Thoracic aorta (tissue), 2 donors: ENCODE measurements at places on chromosomes 7 and 10.

GRCh38 chr10:120634659-120635058, 177.6 kb downstream of the PLPP4 start:
- no peak for DNase-seq

- DNase-seq = no peak
Observed at GRCh38 chr10:86377797-86378146, 11.2 kb upstream of the GRID1 start.

- no peak for DNase-seq
Observed at GRCh38 chr7:158020706-158021095, 566.9 kb downstream of the PTPRN2 start.

GRCh38 chr10:80530251-80530650, 7.5 kb upstream of the SH2D4B start:
- DNase-seq = no peak

DNA sequence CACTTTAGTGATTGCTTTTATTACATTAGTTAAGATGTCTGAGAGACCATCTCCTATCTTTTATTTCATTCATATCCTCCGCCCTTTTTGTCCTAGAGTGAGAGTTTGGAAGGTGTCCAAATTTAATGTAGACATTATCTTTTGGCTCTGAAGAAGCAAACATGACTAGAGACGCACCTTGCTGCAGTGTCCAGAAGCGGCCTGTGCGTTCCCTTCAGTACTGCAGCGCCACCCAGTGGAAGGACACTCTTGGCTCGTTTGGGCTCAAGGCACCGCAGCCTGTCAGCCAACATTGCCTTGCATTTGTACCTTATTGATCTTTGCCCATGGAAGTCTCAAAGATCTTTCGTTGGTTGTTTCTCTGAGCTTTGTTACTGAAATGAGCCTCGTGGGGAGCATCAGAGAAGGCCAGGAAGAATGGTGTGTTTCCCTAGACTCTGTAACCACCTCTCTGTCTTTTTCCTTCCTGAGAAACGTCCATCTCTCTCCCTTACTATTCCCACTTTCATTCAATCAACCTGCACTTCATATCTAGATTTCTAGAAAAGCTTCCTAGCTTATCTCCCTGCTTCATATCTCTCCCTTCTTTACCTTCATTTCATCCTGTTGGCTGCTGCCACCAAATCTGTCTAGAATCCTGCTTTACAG, 10.4 kb upstream of the CLCN1 start:
- DNase-seq = no peak

DNA sequence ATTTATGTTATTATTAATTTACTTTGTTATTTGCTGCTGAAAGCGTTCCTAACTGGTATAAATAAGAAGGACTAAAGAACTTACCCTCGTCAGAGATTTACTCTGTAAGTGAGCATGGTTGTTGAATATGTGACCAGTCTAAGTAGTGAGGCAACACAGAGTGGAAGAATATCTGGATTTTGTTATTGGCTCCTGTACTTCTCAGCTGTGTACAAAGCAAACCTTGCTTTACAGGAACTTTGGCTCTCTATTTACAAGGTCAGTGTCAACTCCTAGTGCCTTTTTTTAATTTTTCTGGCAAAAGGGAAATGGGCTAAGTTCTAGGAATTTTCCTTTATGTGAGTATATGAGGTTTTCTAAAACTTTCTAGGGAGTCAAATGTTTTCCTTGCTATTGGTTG, 35.6 kb downstream of the PDK4 start:
- no peak for DNase-seq
